T1000 (cell line): ENCODE measurements at places on chromosomes 7 and 10.

- DNase-seq, result no peak
These were observed 880 bp downstream of the HERC4 start for GRCh38 chr10:68074031-68074774.

DNA sequence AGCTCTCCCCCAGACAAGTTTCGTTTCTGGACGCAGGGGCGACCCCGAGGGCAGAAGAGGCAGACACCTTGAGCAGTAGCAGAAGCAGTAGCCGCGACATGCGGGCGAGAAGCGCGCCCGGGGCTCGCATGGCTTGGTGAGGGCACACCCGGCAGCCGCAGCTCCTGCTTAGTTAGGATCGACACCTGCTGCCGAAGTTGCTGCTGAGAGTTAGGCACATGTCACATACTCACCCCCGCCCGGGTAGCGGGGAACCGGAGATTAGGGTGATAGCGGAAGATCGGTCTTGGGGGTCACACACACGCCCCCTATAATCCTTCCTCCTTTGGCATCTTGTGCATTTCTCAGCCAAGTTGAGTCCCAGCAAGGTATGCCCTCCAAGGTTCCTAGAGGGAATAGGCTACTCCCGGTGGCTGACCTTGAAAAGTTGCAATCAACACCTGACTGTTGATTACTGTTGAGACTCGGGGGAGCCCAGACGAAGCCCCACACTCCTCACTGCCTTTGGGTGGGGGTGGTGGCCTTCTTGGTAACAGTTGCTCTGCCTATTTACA is 668 bp downstream of the GPR37 start:
- no peak for DNase-seq

DNA sequence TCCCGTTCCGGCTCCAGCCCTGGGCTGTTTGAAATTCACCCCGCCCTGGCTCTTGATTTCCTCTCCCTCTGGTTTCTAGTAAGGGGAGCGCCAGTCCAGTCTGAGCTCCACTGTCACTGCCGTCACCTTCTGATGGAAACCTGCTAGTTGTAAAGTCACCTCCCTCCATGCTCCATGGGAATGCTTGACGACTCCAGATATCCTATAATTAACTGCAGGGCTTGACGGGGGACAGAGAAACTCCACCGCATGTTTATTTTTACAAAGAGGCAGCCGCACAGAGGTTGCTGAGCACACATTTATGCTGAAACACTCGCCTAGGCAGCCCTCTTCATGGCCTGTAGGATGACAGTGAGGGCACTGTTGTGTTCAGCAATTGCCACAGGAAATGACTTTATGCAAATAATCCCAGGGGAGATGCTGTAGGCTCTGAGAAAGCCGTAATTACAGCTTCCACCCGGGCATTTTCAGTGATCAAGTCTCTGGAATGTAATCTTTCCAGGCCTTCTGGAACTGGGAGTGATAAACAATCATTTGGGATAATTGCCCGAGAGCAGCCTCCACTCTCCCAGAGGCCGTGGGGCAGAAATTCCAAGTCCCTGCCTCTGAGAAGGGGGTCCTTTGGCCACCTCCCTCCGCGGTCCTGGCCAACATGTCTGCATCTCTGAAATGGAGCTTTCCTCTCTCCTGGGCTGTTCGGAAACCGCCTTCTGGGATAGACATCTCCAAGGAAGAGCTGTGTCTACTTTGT is 300.5 kb downstream of the KLF6 start:
- no peak for DNase-seq

- no peak for DNase-seq
These were observed 176.3 kb upstream of the SLC26A5 start for GRCh38 chr7:103622274-103622673.

GRCh38 chr7:130140551-130141160 is 64.5 kb downstream of the TMEM209 start:
- no peak for DNase-seq

DNA sequence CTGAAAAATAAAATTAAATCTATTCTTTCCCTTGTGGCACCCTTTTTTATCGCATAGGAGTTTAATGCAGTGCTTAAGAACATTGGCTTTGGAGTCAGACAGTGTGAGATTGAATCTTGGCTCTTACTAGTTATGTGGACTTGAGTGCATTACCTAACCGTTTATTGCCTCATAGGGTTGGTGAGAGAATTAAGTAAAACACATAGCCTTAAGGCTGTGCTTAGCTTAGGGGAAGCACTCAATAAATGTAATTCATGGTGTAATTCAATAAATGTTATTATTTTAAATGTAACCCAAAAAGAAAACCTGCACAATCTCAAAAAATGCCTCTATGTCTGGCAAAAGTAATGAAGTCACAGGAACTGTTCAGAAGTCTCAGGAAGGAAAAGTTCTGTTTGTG is 2.7 kb downstream of the STK17A start:
- DNase-seq, result no peak

DNA sequence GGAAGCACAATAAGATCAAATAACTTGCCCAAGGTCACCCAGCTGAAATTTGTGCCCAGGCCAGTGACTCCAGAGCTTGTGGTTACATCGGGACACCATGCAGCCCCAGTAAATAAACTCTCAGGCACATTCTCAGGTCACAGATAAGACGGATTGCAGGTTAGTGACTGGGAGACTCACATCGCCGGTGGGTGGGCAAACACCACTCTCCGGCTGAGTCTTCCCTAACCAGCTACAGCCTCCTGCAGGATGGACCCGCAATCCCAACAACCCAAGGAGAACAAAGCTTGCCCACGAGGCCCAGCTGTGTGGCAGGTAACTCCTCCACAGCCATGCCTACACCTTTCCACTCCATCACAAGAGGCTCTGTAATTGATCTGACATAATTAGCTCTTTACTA is 81.7 kb upstream of the EFCAB10 start:
- no peak for DNase-seq

- DNase-seq, result no peak
These were observed 68.7 kb downstream of the CAMK1D start for GRCh38 chr10:12418000-12418399.
